ENCODE measurements at places on chromosomes 2 and 18. TPM values are rescaled to one million over a fixed set of nuclear protein-coding genes. Genes with fewer than 3 reads are reported as not detected.

MBD1 gene
- 28.6 TPM for polyA plus RNA-seq

EIF5B gene
- polyA plus RNA-seq: 81.5 TPM

SLC8A1 gene
- 0.28 TPM for polyA plus RNA-seq

CNGA3 gene
- polyA plus RNA-seq: not detected

CNTNAP5 gene
- polyA plus RNA-seq: not detected
